Breast epithelium (tissue), 4 donors: ENCODE measurements at places on chromosomes 2 and 18.

DNA sequence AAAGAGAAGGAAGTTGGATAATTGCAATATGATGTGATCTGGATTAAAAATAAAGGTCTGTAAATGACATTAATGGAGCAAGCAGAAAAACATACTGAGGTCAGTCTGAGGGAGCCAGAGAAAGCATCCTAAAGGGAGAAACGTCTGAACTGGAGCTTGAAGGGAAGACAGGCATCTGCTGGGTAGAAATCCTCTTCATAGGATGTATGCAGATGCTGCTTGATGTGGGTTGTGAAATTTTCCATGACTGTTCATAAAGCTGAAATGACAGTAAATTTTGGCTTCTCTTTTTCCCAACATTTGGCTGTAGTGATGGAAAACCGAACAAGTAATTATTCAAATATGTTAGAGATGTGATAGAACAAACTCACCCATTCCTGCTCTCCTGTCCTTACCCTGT is 287.6 kb downstream of the CAMKMT start:
- H3K36me3 ChIP-seq: no peaks in the 10 kb centered on the region
- H3K4me3 ChIP-seq: no peak overlapping the region
- DNase-seq: no peak
- H3K4me1 ChIP-seq: no peaks in the 10 kb centered on the region
- H3K27ac ChIP-seq: no peak overlapping the region

DNA sequence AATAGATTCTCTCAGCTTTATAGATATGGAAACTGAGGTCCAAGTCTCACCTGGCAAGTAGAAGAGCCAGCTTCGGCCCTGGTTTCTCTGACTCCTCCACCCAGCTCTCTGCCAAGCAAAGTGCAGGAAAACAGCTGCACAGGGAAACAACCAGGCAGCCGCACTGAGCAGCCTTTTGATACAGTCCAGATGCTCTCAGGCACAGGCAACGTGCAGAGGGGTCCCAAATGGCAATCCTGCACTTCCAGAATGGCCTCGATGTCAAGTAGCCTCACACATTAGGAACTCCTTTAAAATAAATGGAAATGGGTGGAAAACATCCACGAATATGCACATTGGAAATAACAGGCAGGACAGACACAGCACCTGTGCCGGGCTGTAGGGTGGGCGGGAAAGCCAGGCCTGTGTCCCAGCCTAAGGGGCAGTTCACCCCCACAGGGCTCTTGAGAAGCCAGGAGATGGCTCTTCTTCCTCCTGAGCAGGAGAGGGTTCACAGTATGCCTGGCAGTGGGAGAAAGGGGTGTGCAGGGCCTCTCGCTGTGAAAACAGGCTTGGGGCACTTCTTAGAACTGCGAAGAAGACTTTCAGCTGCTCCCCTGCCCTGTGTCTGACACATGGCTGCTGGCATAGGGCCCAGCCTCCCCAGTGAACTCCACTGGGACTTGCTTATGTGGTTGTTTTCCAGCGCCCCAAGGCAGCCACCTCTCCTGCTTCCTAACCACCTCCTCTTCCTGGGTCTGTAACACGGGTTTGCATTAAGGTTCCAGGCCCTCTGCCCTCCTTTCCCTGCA is 63.9 kb upstream of the TUBA3E start:
- H3K27me3 ChIP-seq: peaks cover 3% of the 10 kb centered on the region
- H3K36me3 ChIP-seq: no peaks in the 10 kb centered on the region
- no peak for DNase-seq
- no peaks in the 10 kb centered on the region for H3K4me1 ChIP-seq
- H3K4me3 ChIP-seq: no peak overlapping the region

DNA sequence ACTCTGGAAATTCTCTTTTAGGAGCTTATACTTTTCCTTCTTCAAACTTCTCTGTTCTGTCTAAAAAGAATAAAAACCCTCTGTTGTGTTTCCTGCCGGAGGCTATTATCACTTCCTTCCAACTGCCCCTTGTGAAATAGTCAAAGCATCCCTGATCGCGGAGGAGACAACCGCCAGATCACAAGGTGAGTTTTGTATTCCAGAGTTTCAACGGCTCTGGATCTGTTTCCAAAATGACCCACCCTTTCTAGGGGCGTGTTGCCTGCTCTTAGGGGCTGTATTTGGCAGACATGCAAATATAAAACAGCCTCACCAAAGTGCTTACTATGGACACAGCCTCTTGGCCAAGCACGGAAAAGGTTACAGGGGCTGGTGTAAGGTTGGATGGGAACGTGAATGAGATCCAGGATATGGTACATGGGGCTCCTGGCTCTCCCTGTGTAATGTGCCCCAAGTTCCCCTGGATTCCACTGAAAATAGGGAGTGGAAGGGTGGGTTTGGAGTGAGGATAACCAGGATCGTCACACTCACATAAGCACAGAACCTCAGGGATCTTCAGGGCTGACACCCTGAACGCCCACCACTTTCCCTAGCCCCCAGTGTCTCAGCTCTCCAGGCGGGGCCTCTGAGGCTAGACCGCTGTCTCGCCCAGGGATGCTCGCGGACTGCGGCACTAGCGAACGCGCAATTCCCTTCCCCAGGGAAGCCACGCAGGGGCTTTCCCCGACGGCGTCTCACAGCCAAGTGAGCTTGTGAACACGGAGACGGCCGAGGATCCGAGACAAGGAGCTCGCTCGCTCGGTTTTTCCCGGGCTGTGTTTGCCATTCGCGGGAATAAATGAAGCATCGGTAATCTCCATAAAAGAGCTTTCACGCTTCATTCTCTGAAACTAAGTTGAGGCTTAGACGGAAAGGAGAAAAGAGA is 14.4 kb downstream of the EN1 start:
- no peaks in the 10 kb centered on the region for H3K36me3 ChIP-seq
- no peaks in the 10 kb centered on the region for H3K4me1 ChIP-seq
- H3K27ac ChIP-seq: no peak overlapping the region
- no peak for DNase-seq
- H3K27me3 ChIP-seq: peaks cover 61% of the 10 kb centered on the region

- H3K27me3 ChIP-seq: no peaks in the 10 kb centered on the region
- no peaks in the 10 kb centered on the region for H3K36me3 ChIP-seq
- DNase-seq: no peak
- no peak overlapping the region for H3K4me3 ChIP-seq
- no peak overlapping the region for H3K27ac ChIP-seq
These were observed 16.6 kb downstream of the ITGB1BP1 start for GRCh38 chr2:9406529-9407362.

- peak overlapping the region; percentile 78 for H3K27ac ChIP-seq
- no peaks in the 10 kb centered on the region for H3K36me3 ChIP-seq
- H3K27me3 ChIP-seq: no peaks in the 10 kb centered on the region
These were observed 30.0 kb downstream of the RNF125 start for GRCh38 chr18:32048507-32049091.

DNA sequence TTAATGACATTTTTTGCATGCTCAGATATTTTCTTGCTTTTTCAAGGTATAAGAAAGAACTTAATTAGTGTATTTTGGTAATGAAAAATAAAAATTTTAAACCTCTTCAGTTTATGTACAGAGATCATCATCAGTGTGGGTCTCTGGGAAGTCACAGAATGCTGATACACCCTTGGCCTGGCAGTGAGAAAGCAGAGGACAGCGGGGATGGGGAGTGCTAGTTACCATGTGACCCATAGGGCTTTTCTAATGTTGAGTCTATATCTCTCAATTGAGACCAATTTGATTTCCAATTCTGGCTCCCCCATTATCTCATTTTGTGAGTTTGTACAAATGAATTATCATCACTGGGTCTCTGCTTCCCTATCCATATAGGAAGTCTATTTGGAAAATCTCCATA is 305.7 kb downstream of the CYRIA start:
- H3K27ac ChIP-seq: no peak overlapping the region
- no peaks in the 10 kb centered on the region for H3K36me3 ChIP-seq
- DNase-seq: no peak
- no peak overlapping the region for H3K4me3 ChIP-seq
- H3K4me1 ChIP-seq: no peaks in the 10 kb centered on the region

DNA sequence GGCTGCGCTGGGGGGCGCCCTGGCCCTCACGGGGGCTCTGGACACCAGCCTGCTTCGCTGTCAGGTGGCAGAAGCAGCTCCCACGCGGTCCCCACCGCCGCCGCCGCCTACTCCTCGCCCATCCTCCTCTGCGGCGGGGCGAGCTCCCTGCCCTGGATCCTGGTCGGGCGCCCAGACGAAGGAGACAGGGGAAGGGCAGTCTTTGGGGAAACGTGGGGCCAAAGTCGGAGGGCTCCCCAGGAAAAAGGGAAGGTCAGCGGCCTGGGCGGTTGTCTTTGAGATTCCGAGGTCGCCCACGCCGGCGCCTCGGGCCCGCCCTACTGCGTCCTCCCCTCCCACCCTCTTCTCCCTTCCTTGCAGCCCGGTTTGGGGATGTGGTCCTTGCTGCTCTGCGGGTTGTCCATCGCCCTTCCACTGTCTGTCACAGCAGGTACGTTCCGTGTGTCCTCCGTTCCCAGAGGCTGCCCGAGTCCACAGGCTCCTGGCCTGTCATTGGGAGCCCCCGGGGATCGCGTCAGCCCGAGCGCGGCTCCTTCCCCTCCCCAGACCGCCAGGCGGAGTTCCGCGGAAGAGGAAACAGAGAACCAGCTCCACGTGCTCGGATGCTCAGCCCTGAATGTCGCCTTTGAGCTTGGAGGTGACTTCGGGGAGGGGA is 800 bp downstream of the IL1RL2 start:
- no peaks in the 10 kb centered on the region for H3K27me3 ChIP-seq
- H3K27ac ChIP-seq: peak overlapping the region; percentile 83
- no peaks in the 10 kb centered on the region for H3K36me3 ChIP-seq
- no peak for DNase-seq

- no peaks in the 10 kb centered on the region for H3K36me3 ChIP-seq
- no peaks in the 10 kb centered on the region for H3K4me1 ChIP-seq
- no peaks in the 10 kb centered on the region for H3K27me3 ChIP-seq
- DNase-seq: no peak
- no peak overlapping the region for H3K4me3 ChIP-seq
These were observed 44.6 kb downstream of the HAUS1 start for GRCh38 chr18:46148810-46149209.

DNA sequence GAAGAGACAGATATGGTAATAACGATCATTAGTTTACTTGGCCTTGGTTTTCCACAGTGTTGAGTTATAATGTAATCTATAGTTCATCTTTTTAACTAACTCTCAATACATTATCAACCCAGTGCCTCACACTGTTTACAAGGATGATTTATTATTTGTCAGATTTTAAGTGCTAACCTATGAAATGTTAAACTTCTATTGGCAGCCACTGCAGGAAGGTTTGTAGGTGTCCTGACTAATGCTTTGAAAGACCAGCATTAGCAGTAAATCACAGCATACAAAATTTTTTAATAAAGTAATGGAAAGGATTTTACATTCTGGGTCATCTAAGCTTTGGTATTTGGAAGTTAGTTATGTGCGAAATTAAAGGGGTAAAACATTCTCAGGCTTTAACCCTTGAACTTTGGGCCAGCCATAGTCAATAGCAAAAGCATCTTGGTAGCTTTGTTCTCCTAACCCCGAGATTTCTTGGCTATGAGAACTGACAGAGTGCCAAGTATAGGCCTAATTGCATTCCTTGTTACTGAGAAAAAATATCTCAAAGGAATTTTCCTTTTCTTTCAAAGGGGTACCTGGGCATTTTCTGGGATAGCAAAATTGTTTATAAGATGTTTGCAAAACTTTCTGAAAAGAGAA is 30.6 kb downstream of the SPATS2L start:
- no peak overlapping the region for H3K27ac ChIP-seq
- DNase-seq: no peak
- no peak overlapping the region for H3K4me3 ChIP-seq
- no peaks in the 10 kb centered on the region for H3K4me1 ChIP-seq
- H3K27me3 ChIP-seq: no peaks in the 10 kb centered on the region
